ENCODE measurements at places on chromosomes 5 and 9.

DNA sequence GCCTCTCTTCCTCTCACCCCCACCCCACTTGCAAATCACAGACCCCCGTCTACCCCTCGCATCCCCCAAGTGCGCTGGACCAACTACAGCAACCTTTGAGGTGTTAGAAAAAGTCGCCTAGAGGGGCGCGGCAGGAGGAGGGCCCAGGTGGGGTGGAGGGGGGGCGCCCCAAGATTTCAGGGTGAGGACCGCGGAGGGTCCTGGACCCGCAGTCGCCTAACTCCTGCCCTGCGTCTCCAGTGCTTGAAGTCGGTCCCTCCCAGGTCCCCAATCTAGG, 379 bp upstream of the EGFLAM start:
- no peak for DNase-seq

GRCh38 chr5:51389577-51390463, 6.6 kb downstream of the ISL1 start:
- no peak for DNase-seq

- peak; percentile 33 for DNase-seq
Measured at GRCh38 chr5:149317281-149318048, 27.8 kb upstream of the GRPEL2 start.

DNA sequence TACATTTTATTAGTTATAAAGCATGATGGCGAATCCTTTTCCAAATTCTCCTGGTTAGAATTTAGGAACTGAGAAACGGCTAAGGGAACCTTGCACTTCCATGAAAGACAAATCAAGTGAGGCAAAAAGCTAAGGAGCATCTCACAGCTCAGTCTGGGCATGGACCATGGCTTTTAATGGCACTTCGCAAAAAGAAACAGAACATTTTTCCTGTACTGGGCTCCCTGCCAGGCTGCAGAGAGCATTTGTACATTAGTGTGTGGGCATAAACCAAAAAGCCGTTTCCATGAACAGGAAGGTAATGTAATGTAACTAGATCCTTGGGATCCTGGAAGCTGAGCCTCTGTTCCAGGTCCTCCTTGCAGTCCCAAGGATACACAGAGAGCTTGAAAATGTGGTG, 354.2 kb downstream of the MRPS30 start:
- DNase-seq, result no peak

- DNase-seq, result no peak
Measured at GRCh38 chr5:106185661-106186081, 1485.1 kb downstream of the EFNA5 start.

DNA sequence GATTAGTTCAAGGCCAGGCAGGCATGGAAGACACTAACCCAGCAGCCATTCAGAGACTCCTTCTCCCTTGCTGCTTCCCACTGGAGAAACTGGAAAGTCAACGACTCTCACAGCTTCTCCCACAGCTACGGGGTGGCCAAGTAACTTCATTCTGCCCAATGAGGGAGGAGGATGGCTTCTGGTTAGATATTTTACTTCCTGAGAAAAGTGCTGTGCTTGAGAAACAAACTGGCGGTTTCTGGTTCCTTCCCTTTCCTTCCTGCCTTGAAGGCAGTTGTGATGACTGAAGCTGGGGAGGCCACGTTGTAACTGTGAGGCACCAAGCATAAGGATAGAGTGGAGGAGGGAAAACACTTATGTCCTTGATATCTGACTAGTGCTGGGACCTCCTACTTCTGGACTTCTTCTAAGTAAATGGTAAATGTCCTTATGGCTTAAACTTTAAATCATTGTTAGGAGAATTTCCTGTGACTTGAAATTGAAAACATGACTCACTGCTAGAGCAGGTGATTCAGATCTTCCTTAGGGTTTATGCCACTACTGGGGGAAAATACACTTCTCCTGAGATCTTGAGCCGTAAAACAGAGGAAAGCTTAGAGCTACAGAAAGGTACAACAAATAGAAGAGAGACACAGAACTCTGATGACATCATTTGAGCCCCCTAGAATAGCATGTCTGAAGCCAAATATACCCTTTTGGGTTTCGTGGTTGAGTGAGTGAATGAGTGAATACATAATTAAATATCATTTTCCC, 3.1 kb upstream of the GNPDA1 start:
- peak; percentile 68 for DNase-seq

- DNase-seq, result no peak
Measured at GRCh38 chr9:101635473-101635872, 40.7 kb upstream of the PPP3R2 start.

GRCh38 chr5:31471916-31472315, 60.0 kb downstream of the DROSHA start:
- DNase-seq, result no peak

DNA sequence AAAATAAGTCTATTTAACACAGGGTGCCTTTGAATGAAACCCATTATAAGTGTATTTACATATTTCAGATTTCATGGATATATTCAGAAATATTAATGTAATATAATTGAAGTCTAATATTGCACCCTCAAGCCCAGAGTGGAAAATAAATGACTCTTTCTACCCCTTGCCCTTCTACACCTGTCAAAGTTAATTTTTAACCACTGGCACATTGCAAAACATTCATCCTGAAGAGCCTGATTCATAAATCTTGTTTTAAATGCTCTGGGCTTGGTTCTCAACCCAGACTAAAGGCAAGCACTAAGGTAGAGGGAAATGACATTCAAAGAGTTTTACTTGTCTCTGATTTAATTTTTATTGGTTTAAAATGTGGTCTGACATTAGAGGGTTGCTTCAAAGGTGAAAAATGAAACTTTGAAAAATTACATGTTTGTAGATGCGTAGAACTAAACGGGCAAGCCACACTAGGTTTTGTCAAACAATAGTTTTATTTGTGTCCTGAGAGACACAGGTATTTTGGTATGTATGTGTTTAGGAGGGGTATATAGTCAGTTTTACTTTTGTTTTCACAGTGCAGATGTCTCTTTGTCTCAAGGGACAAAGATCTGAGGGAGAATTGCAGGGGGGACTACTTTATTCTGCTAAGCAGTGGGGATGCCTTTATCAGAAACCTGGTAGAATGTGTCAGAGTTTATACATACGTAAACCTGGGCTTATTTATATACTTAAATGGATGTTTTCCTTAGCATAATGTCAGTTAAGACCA, 69.7 kb downstream of the PIK3R1 start:
- no peak for DNase-seq

- DNase-seq, result no peak
Measured at GRCh38 chr9:81513059-81513458, 176.3 kb downstream of the TLE1 start.

DNA sequence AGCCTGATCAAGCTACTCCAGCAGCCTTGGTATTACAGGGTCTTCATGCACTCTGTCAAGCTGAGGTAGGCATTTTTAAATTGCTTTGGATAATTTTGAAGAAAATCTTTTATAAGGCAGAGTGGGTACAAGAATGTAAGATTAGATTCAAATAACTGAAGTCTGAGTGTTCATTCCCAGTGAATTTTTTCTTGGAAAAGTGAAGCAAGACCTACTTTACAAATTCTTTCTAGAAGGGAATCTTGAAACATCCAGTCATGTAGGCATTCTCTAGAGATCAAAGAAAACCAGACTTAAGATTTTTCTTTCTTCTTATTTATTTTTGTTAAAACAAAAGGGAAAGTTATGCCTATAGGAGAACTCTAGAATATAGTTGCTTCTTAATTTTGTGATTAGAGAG, 139.0 kb downstream of the FOCAD start:
- DNase-seq, result no peak
